Activated T-cell treated with anti-CD3 and anti-CD28 coated beads for 48 hours (primary cell): ENCODE measurements at places on chromosomes 13 and 19.

DNA sequence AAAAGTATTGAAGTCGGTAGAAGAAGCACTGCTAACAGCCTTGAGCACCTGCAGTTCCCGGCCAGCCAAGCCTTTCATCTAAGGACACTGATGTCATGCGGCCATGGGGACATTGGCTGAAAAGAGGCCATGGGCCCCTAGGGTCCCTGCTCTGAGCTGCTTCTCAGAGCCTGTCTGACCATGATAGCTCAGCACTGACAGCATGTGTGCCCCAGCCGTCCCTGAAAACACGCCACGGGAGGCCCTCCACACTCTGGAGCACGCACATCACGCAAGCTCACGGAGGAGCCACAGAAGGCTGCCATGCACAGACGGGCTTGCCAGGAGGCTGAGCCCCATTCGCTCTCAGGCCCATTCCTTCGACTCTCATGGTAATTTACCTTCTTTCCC is 51.8 kb downstream of the MLLT1 start:
- no peak for DNase-seq

GRCh38 chr13:48977286-48977625 is 1.5 kb downstream of the FNDC3A start:
- no peak for DNase-seq

DNA sequence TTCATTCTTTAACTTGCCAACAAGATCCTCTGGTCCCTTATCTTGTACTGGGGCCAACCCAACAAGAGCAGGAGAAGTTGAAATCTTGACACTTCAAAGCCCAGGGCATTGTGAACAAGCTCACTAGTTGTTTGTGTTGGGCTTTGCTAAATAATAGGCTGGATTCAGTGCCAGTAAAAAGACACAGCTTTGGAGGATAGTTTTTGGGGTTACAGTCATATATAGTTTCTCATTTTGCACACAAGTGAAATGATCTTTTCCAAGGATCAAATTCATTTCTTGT is 30.3 kb upstream of the LRCH1 start:
- DNase-seq, result no peak

GRCh38 chr13:77800219-77800618 is 102.7 kb downstream of the SLAIN1 start:
- DNase-seq, result no peak

GRCh38 chr13:24500977-24501376 is 11.6 kb downstream of the PARP4 start:
- no peak for DNase-seq

- no peak for DNase-seq
These were observed 1007.2 kb downstream of the PCDH9 start for GRCh38 chr13:66222926-66223325.

DNA sequence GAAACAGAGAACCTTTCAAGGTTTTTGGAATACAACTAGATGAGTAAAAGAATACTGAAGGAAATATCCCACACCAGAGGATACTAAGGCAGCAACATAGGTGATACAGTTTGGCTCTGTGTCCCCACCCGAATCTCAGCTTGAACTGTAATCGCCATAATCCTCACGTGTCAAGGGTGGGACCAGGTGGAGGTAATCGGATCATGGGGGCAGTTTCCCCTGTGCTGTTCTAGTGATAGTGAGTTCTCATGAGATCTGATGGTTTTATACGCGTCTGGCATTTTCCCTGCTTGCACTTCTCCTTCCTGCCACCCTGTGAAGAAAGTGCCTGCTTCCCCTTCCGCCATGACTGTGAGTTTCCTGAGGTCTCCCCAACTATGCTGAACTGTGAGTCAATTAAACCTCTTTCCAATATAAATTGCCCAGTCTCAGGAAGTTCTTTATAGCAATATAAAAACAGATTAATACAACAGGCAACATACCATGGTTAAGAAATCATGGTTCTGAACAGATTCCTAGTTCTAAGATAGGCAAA is 97.0 kb downstream of the ABCC4 start:
- no peak for DNase-seq

DNA sequence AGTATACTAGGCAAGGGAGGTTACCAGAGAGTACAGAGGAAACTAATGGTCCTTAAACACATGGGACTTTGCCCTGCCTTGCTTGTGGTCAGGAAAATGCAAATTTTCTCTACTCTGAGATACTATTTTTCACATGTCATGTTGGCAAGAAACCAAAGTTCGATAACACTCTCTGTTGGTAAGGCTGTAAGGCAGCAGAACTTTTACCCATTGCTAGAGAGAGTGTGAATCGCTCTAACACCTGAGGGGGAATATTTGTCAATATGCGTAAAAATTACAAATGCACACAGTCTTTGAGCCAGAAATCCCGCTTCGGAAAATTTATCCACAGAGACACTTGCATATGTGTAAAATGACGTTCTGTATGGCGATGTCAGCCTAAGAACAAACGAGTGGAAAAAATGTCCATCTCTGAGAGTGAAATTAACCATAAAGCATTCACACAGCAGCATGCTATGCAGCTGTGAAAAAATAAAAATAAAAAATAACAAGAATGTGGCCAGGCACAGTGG is 9.5 kb upstream of the RFX1 start:
- DNase-seq, result no peak

DNA sequence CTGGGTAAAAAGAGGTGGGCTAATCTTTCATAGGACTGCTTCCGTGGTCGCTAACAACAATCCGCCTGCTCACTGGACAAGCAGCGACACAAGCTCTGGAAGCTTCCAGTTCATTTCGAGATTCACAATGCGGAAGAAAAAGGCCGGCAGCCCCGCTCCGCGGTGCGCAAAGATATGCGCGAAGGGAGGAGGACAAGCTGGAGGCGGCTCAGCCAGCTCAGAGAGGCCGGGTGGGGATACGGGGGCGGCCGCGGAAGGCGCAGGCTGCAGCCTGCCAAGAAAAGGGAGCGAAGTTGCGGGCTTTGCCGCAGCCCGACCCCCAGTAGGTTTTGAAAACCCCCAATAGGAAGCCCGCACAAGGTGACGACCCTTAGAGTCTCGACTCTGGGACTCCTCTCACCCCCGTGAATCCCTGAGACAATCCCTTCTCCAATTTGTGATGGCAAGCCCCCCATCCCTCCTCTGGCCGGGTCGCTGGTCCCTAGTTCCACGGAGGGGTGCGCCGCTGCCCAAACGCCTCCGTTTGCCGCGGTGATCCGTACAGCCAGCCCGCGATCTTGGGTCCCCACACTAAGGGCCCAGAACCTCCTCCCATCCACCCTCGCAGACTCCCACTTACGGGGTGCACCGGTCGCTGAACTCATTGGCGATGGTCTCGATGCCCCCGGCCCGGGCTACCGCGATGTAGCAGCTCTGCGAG is 697 bp downstream of the HSPH1 start:
- peak; percentile 59 for DNase-seq

DNA sequence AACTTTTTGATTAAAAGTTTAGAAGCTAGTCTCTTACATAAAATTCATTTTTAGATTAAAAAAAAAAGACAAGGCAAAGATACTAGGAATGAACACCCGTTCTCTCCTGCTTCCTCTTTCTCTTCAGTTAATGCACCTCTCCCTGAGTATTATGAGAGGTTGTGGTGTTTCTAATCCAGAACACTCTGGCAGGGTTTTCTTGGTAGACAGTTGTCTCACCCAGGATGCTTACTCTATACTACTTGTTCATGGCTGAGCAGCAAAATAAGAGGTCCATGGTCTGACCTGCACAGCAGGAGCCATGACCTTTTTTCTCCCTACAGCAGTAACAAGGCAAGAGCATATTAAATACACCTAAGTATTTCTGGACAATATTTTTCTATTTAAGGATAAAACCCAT is 62.0 kb downstream of the MICU2 start:
- no peak for DNase-seq

- peak; percentile 14 for DNase-seq
These were observed 156.6 kb downstream of the TM9SF2 start for GRCh38 chr13:99657848-99658260.

DNA sequence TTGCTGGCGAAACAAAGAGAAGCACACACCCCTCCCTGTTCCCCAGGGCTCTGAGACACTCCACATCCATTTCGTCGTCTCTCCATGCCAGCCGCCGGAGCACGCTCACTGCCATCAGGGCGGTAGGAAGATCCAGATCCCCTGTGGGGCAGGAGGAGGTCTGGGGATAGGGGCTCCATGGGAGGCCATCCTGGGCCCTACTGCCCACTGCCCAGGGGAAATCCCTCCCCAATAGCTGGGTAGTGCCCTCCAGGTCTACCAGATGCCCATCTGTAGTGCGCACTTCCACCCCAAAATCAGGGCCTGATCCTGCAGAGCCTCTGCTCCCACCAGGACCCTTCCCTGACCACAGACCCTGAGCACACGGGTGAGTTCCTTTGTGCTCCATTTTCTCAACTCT is 80.3 kb downstream of the EFNB2 start:
- DNase-seq, result no peak

DNA sequence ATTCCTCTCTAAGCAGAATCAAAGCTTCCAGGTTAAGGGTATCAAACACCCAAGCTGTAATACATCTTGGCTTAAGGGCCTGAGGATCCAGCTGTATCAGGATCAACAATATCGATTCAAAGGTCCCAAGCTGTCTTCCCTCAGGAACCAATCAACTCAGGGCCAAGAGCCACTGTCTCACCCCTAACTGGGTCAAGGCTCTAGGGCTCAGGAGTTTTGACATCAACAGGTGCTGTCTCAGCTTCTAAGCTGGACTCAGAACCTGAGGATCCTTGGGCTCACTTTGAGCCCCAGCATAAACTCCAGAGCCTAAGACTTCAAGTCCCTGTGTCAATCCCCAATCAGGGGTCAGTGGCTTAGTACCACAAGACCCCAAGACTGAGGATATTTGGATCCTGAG is 917 bp downstream of the FBXW9 start:
- no peak for DNase-seq

DNA sequence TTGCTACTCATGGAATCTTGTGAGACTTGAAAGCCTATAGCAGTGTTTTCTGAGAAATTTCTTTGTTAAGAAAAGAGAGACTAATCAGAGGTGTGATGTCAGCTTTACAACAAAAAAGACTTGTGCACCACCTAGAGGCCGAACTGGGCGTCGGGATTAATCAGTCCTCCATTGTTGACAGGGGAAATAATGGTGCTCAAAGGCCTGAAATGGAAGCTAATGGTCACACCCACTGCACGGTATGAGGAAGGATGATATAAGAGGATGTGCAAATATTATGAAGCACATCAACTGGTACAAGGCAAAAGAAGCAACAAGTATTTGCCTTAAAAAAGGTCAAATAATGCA is 480.2 kb upstream of the MIR17HG start:
- DNase-seq, result peak; percentile 9
